ELF-1 (cell line): ENCODE measurements at places on chromosomes 11 and 22.

DNA sequence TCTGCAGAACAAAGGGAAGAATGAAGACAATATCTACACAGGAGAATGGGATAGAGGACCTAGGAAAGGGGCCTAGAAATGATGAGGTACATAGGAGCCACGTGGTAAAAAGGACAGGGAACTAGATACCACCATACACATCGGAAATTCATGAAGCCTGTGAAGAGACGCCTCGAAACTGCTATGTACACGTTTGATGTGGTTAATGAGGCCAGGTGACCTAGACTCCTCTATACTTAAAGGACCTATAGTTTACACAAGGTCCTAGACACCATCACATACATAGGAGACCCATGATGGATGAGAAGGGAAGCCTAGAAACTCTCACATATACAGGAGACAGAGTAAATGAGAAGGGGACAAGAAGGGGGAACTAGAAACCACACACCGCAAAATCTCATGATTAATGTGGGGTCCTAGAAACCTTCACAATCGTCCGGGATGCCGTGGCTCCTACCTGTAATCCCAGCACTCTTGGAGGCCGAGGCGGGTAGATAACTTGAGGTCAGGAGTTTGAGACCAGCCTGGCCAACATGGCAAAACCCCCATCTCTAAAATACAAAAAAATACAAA, 23.8 kb downstream of the RHBDD3 start:
- no peak for DNase-seq

GRCh38 chr11:76335842-76336241, 45.1 kb downstream of the THAP12 start:
- no peak for DNase-seq

- DNase-seq: no peak
These were observed 61.8 kb downstream of the FBLN1 start for GRCh38 chr22:45564349-45565030.

DNA sequence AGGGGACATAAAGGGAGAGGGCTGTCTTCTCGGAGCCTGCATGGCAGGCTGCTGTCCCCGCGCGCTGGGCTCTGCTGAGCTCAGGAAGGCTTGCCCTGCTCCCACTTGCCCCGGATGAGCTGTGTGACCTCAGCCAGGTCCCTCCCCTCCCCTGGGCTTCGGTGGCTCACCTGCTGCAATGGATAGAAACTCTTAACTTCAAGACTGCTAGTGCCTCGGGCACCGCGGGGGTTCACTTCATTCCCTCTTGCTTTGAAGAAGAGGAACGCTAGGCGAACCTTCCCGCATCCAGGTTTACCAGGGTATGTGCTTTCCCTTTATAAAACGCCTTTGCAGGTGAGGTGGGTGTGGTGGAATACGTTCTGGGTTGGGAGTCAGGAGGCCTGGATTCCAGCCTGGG, 115.0 kb downstream of the PHF21B start:
- peak; percentile 27 for DNase-seq

- DNase-seq: no peak
These were observed 13.4 kb downstream of the NFAM1 start for GRCh38 chr22:42418811-42419242.

DNA sequence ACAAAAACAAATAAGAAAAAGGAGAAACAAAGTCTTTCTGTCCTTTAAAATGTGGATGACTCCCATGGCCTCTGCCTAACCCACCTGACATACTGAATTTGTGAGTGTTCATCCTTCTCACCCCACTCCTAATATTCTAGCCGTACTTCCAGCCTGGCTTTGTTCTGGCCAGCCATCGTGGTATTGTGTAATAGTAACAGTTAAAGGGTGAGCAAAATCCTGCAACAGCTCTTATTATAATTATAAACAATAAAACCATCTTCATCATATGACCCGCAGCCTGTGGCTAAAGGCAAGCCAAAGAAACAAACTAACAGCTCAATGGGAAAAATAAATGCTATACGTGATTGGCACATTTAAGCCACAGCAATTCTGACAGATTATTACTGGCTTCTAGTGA, 721.6 kb upstream of the TENM4 start:
- no peak for DNase-seq

GRCh38 chr11:109734566-109734965, 312.6 kb downstream of the C11orf87 start:
- no peak for DNase-seq

DNA sequence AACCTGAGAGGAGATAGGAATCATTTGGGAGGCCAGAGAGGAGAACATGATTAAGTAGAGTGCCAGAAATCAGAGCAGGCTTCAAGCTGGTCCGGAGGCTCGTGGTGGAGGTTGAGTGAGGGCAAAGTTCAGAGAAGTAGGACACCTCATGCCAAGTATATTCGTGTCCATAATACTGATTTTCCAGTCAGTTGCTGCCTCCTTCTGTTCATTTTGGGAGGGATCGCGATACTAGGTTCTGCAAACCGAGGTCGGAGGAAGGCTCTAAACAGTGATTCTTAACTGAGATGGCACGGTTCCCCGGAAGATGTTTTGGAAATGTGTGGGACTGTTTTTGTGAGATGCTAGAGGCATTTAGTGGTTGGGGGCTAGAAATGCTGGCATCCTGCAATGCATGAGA, 13.6 kb upstream of the CD3E start:
- peak; percentile 34 for DNase-seq

DNA sequence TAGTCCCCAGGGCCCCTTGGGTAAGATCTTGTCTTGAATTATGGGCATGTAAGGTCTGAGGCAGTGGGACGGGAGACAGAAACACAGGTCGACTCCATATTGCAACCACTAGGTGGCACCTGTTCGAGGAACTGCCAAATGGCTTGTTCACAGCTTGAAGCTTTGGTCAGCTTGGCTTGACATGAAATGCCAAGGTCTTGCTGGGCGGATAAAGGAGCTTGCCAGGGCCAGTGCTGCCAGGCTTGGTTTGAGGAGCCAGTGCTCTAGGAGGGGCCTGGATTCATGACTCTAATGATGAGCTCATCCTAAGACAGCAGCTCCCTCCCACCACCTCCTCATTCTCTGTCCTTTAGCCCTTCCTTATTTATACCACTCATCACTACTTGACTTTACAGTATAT, 11.9 kb upstream of the NRIP3 start:
- peak; percentile 81 for DNase-seq

DNA sequence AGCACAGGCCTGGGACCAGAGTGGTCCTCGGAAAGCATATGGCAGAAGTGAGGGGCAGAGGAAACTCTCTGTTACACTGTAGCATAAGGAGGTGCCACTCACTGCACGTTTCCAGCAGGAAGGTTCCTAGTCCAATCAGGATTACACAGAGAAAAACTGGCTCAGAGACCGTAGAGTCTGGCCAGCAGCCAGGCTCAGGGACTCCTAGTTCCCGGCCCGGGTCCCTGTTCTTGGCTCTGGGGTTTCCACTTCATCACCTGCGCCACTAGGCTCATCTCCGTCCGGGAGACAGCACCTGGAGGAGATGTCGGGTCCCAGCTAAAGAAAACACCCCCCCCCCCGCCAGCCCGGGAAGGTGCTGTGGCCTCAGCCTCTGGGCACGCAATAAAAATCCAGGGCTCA, 1.1 kb downstream of the TTLL12 start:
- peak; percentile 42 for DNase-seq

- peak; percentile 24 for DNase-seq
These were observed 1.2 kb upstream of the FCHSD2 start for GRCh38 chr11:73143126-73143838.

GRCh38 chr11:8033305-8034105, 46.4 kb downstream of the EIF3F start:
- DNase-seq: peak; percentile 84

DNA sequence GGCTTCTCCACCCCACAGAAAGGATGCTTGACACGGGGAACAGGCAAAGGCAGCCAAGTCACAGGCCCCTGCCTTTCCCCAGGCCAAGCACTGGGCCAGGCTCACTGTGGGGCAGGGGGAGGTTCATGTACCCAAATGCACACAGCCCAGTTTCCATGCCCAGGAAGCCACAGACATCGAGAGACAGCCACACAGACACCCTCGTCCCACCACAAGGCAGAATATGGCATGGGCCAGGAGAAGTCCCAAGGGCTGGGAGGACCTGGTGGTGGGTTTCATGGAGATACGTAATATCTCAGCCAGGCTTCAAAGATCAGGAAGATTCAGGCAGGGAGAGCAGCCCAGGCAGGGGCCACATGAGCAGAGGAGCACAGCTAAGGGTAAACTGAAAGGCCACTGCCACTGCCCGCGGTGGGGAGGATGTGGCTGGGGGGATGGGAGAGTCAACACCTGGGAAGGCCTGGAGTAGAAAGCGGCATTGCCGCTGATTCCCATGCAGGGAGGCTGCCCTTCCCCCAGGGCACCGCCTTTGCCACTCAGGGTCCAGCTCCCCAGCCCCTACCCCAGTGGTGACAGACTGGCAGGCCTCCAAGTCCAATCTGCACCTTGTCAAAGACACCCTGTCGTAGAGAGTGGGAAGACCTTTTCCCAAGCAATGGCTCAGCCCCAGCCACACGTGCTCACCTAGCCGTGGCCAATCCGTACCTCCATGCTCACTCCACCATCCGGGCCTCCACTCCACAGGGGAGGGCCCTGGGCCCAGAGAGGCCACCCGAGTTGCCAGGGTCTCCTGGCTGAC, 2.4 kb upstream of the MFNG start:
- DNase-seq: no peak

GRCh38 chr22:46079861-46080821, 70.2 kb upstream of the PPARA start:
- no peak for DNase-seq

DNA sequence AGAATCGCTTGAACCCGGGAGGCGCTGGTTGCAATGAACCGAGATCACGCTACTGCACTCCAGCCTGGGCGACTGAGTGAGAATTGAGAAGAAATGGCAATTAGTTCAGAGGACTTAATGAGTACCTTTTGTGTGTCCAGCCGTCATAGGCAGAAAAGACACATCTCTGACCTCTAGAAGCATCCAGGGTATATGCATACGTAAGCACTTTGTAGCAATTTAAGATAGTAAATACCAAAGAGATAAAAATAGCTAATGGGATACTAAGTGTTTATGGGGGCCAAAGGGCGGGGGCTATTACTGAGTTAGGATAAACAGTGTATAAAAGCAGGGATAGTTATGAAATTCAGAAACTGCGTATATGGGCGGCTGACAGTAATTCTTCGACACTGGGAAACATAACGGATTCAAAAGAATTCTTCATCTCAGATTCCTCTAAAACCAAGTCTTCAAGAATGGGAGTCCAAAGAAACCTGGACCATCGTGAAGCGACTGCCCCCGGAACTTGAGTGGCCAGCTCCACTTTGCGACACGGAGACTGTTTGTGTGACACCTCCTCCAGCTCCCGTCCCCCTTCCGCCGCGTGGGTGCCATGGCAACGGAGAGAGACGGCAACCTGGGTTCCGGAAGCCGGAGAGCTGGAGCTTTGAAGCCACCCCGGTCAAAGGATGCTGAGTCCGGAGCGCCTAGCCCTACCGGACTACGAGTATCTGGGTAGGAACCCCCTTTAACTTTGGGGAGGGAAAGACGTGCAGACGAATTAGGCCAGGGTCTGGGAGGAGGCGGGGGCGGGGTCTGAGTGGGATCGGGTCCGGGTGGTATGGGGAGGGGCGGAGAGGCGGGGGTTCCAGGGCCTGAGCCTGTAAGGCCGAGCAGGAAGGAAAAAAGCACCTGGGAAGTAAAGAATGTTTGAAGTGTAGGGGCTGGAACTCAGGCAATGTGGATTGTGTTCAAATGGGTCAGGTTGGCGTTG, at the start of gene CSTPP1:
TSS of gene CSTPP1 (plus strand) at position 624 of the 973 bp plus-strand sequence. CDS start at position 669, 45 bp downstream.
- peak; percentile 92 for DNase-seq

- DNase-seq: no peak
These were observed 858.5 kb upstream of the FAT3 start for GRCh38 chr11:91365986-91366585.

DNA sequence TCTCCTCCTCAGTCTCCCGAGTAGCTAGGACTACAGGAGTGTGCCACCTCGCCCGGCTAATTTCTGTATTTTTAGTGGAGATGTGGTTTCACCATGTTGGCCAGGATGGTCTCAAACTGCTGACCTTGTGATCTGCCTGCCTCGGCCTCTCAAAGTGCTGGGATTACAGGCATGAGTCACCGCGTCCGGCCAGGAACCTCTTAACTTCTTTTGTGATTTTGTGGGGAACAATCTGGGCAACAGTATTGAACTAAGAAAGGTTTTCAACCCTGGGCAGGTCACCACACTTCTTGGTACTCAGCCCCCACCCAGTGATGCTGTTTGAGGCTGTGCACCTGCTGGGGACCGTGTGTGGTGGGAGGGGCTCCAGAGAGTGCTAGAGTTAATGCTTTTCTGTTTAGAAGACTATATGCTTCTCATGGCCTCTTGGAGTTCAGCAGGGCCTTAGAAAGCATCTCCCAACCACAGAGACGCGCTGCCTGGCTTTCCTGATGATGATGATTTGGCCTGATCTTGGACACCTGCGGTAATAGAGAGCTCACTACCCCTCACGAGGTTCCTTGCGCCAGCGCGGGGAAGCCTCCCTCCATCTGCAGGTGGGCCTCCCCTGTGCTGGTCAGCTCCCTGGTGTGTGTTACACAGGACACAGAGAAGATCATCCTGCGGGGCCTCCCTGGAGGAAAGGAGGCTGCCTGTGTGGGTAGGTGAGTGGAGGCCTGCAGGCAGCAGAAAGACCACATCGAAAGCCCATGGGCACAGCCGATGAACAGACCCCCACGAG, 1.2 kb downstream of the DENND6B start:
- no peak for DNase-seq

- DNase-seq: no peak
These were observed 5.3 kb upstream of the GNB1L start for GRCh38 chr22:19859861-19860510.

DNA sequence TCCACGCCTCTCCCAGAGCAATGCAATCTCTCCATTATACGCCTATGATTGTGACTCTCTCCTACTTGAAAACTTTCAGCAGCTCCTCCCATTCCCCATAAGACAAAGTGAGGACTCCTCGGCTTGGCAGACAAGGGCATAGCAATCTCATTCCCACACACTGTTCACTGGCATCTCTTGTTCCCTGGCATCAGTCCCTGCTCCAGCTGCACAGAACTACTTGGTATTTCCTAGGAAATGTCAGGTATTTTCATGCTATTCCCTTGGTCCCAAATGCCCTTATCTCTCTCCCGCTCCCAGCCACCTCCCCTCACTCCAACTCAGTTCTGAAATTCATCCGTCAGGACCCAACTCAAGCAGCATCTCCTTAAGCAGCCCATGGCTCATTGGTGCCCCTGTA, 28.4 kb downstream of the TMPRSS5 start:
- DNase-seq: no peak

DNA sequence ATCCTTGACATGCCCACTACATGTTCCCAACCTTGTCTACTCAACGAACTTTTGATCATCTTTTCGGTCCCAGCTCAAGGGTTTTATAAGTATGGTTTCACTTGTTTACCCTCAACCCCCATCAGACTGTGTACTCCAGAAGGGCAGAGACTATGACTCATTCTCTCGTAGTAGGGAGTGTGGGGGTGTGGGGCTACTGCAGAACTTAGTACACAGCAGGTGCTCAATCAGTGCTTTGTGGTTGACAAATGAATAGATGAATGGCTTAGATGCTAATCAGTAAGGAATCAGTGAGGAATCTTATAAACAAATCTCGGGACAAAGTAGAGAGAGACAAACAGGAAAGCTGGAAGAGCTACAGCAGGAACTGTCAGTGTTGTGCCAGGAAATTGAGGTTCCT, 151.7 kb upstream of the PLET1 start:
- DNase-seq: no peak

- DNase-seq: no peak
These were observed 477 bp downstream of the ZBTB16 start for GRCh38 chr11:114059984-114060391.
